CD4-positive, alpha-beta T cell treated with Interferon alpha-2 for 1 hour (primary cell): ENCODE measurements at places on chromosomes 4 and X.

GRCh38 chr4:23700197-23700596 is 189.7 kb downstream of the PPARGC1A start:
- DNase-seq, result no peak

DNA sequence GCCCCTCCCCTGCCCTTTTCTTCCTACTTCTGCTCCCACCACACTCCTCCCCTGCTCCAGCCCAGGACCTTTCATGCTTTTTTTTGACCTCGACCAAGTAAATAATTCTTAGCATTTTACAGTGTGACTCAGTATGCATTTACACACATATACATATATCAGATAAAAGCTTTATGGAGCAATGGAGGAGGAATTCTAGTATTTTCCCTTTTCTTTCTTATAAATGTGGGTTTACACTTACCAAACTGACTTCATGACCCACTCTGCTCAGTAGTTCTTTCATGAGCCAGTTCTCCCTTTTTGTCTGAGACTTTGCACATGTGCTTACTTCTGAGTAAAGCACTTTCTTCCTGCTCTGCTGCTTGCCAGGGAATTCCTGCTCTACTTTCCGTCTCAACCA is 111.8 kb upstream of the H2AZ1 start:
- no peak for DNase-seq

- DNase-seq, result no peak
Observed at GRCh38 chr4:10245751-10246150, 129.2 kb upstream of the WDR1 start.

GRCh38 chrX:107504006-107504405 is 54.6 kb downstream of the FRMPD3 start:
- no peak for DNase-seq

GRCh38 chr4:80266253-80266901 is at the start of gene FGF5:
FGF5 (plus strand) TSS chr4:80266664; CDS start chr4:80266825, 161 bp downstream.
- no peak for DNase-seq

DNA sequence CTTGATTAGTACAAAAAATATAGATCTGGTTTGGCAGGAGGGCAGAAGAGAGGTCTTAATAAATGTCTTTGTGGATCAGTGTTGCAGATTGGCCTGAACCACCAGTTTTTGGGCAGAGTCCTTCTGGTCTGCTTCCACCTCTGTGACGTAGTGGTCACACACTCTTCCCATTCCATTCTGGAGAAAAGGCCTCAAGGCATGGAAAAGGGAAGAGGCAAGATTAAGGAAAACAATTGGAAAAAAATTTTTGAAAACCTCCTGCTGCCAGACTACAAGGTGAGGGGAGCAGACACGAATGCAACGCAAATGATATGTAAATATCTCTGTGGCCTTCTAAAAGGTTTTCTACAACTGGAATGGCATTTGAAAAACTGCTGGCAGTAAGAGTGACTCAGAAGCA is 24.3 kb upstream of the FAM47C start:
- DNase-seq, result no peak

- DNase-seq, result no peak
Observed at GRCh38 chrX:150028692-150029091, 90.4 kb upstream of the EOLA2 start.

DNA sequence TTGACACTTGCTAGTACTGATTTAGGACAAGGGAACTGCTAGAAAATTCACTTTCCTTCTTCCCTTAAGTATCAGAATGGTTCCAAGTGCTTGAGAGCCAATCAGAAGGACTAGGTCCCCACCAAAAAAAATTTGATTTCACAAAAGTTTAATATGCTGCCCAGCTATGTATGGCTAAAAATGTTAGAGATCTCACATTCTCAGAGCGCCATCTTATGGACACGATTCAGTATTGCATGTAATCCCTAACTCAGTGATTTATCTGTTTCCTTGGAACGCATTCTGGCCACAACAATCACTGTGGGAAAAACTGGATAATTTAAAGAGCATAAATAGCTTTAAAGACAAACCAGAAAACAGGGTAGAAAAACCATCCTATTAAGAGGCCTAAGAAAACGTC is 255.1 kb upstream of the GPC4 start:
- DNase-seq, result peak; percentile 6

DNA sequence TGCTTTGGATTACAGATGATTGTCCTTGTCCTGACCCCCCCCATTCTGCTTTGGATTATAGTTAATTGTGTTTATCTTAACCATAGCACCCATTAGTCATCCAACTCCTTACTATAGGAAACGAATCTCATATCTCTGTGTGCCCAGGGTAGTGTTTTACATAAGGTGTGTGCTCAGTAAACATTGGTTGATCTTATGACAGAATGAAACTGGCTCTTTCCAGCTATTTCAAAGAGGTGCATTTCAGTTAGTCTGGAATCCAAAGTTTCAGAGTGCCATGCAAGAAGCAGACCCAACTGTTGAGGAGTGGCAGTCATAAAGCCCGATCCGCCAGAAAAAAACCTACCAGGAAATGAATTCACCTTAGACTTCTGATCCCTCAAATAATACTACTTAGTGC is 14.7 kb downstream of the TRIM2 start:
- no peak for DNase-seq

DNA sequence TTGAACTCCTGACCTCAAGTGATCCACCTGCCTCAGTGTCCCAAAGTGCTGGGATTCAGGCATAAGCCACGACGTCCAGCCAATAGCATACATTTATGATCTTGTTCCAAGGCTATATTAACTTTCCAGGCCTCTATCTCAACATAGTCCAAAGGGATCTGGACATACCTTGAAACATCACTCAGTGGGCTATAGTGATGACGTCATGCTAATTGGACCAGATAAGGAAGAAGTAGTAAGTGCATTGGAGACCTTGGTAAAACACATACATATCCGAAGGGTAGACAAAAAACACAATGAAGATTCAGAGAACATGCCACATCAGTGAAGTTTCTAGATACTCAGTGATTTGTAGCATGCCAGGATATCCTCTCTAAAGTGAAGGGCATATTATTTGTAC is 37.4 kb upstream of the USP26 start:
- DNase-seq, result no peak
